ENCODE measurements at places on chromosomes 13 and 19.

GRCh38 chr19:54030895-54031586 lies 32.7 kb downstream of the VSTM1 start:
- no peak for DNase-seq

GRCh38 chr13:95367309-95367843 lies 66.1 kb upstream of the ABCC4 start:
- DNase-seq = no peak

DNA sequence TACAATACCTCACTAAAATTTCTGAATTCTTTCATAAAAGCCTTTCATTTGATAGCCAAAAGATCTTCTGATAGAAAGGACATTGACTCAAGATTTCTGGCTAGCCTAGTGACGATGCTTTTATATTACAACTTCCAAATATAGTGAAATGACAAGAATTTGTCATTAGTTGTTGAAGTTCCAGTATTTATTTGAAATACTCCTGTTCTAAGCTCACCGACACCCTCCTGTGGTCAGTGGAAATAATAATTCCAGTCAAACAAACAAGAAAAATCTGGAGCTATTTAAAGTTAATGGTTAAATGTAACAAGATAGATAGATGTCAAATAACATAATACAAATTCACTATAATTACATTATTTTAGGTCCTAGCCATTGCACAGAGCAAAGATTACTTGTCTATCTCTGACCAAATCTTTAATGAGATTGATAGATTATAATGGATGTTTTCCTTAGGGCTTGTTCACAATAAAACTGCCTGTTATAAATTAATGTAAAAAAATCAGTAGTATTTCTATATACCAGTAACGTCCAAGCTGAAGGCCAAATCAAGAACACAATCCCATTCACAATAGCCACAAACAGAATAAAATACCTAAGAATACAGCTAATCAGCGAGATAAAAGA lies 195.5 kb downstream of the RGCC start:
- DNase-seq = peak; percentile 76

DNA sequence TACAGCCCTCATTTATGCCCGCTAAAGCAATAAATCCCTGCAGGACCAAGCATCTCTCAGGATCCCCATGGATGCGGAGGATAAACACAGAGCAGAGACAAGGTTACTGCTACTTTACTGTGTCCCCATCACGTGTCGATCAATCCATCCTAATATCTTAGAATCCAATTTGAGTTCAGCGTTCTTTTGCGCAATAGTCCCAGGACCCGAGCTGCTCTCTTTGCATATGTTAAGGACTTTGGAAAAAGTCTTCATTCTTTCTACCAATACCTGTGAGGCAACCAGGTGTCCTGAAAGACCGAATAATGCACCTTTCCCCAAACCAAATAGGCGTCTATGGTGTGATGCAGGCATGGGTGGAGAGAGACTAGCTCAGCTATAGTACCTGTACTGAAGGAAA lies 38.0 kb upstream of the URAD start:
- DNase-seq = no peak

GRCh38 chr19:17457616-17458015 lies 3.1 kb downstream of the NXNL1 start:
- no peak for DNase-seq

- DNase-seq = no peak
Observed at GRCh38 chr13:100330662-100331061, 241.8 kb downstream of the PCCA start.

DNA sequence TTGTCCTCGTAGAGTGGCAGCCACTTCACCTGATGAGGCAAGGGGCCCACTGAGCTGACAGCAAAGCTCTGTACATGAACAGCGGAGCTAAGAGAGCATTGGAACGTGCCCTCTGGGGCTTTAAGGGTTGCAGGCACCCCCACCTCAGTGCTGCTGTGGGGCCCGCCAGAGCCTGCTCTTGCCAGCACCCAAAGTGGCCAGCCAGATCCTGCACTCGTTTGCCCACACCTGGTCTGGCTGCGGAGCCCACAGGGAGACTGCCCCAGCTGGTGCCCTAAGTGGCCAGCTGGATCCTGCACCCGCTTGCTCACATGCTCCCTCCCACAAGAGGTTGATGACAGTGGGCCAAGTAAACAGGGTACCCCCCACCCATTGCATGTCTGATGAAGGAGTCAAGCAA lies 783.4 kb upstream of the MIR17HG start:
- no peak for DNase-seq

DNA sequence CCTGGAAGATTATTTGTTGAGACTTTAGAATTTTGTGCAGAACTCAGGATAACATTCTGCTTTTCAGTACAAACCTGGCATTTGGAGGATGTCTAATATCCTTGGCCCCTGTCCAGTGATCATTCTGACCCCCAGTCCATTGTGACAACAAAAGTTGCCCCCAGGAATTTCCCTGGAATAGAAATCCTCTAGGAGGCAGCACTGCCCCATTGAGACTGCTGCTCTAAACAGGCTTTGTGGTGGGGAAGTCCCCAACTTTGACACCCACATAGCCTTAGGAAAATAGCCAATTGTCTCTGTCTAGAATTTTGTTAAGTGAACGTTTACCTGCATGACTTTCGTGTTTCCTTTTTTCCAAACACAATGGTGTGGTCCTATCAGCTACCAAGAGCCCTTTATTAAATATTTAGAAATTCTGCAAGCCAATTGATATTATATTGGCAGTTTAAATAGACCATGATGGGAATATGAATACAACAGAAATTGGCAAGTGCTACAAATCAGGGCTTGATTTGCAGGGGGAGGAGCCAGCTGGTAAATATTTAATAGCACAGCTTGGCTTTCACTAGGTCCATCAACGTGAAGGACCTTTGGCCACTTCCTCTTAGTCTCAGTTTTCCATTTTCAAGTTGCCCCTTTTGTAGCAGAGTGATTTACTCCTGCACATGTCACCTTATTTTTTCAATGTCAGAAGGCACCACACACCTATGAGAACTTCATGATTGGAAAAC lies 451.7 kb downstream of the EFNB2 start:
- no peak for DNase-seq

DNA sequence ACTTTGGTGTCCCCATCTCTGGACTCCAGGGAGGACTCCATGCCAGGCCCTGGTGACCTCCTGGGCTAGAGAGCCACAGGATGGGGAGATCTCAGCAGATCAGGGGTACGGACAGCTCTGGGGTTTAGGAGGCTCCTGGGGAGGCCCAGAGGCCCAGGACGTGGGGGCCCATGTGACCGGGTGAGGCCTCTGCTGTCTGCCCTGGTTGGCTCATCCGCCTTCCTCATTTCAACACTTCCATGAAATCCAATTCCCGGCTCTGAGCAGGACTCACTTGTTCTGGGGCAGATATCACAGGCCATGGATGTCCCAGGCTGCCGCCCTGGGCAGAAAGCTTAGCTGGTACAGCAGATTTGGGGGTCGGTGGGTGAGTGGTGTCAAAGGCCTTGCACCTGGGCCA lies 1.1 kb upstream of the PRAM1 start:
- no peak for DNase-seq

GRCh38 chr13:40047322-40047771 lies 391.9 kb downstream of the COG6 start:
- DNase-seq = no peak

DNA sequence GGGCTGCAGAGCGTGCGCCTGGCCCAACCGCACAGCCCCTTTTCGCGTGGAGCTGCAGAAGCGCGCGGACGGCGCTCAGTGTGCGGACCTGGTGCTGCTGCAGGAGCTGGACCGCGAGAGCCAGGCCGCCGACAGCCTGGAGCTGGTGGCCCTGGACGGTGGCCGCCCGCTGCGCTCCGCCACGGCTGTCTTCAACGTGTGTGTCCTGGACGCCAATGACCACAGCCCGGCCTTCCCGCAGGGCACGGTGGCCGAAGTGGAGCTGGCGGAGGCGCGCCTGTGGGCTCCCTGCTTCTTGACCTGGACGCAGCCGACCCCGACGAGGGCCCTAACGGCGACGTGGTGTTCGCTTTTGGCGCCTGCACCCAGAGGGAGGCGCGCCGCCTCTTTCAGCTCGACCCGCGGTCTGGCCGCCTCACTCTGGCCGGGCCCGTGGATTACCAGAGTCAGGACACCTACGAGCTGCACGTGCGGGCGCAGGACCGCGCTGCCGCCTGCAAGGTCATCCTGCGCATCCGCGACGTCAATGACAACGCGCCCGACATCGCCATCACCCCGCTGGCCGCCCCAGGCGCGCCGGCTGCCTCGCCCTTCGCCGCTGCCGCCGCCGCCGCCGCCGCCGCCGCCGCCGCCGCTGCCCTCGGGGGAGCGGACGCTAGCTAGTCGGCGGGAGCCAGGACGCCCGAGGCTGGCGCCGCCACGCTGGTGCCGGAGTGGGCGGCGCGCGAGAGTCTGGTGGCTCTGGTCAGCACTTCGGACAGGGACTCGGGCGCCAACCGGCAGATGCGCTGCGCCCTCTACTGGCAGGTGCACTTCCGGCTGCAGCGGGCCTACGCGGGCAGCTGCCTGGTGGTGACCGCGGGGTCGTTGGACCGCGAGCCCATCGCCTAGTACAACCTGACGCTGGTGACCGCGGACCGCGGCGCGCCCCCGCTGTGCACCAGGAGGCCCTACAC lies 172.2 kb downstream of the OLFM4 start:
- peak; percentile 89 for DNase-seq

GRCh38 chr13:60494296-60494695 lies 97.3 kb downstream of the TDRD3 start:
- no peak for DNase-seq

GRCh38 chr19:55161571-55162322 lies 4.2 kb upstream of the TNNI3 start:
- no peak for DNase-seq

GRCh38 chr13:66644855-66645460 lies 585.2 kb downstream of the PCDH9 start:
- DNase-seq = no peak

DNA sequence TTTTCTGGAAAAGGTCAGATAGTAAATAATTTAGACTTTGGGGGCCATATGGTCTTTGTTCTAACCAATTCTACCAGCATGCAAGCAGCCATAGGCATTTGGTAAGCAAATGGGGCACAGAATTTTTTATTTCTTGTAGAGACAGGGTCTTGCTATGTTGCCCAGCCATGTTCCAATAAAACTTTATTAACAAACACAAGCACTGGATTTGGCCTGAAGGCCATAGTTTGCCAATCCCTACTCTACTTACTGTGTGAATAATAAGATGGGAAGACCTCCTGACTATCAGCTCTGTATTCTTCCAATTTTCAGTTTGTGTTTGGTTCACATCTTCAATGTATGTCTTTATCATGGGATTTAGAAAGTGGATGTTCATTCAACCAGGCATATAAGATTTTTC lies 53.0 kb upstream of the SERP2 start:
- DNase-seq = no peak

GRCh38 chr19:43997631-43998290 lies 5.0 kb upstream of the ZNF230 start:
- DNase-seq = no peak
